ENCODE measurements at places on chromosomes 5 and 9. TPM values are rescaled to one million over a fixed set of nuclear protein-coding genes. Genes with fewer than 3 reads are reported as not detected.

FCN1 gene
- not detected for total RNA-seq

CFAP157 gene
- total RNA-seq: not detected

HMMR gene
- total RNA-seq: 31.4 TPM

PROB1 gene
- total RNA-seq: 3.4 TPM

AIF1L gene
- not detected for total RNA-seq

LECT2 gene
- not detected for total RNA-seq

PCDHGA8 gene
- 0.20 TPM for total RNA-seq

ABITRAM gene
- total RNA-seq: 8.5 TPM

TNC gene
- not detected for total RNA-seq

SOHLH1 gene
- not detected for total RNA-seq

ZDHHC11B gene
- total RNA-seq: not detected

DDX31 gene
- total RNA-seq: 31.0 TPM

TAF11L5 gene
- total RNA-seq: not detected

PROP1 gene
- total RNA-seq: not detected

ADAMTSL1 gene
- total RNA-seq: not detected

RGS14 gene
- total RNA-seq: 45.4 TPM

CCIN gene
- not detected for total RNA-seq

NR5A1 gene
- not detected for total RNA-seq

PRLR gene
- not detected for total RNA-seq

ANKDD1B gene
- total RNA-seq: not detected

TAF11L10 gene
- not detected for total RNA-seq

GRCh38 chr5:94778299-94778698 is 159.8 kb downstream of the SLF1 start:
- DNase-seq: no peak

DNA sequence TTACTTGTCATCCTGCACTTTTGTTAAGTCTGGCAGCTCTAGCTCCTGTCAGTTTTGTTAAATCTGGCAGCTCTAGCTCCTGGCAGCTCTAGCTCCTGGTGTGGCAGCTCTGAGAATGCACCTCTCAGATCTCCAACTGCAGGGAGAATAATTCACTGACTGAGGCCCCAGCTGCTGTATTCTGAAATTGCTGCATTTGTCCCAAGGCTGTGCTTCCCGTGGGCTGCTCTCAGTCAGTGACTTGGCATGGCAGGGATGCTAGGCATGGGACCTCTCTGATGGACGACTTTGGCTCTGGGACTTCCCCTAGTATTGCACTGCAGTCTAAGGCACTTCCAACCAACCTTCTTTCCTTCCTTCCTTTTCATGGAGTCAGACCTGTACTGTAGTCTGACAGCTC is 475.7 kb downstream of the CCDC171 start:
- no peak for DNase-seq

DNA sequence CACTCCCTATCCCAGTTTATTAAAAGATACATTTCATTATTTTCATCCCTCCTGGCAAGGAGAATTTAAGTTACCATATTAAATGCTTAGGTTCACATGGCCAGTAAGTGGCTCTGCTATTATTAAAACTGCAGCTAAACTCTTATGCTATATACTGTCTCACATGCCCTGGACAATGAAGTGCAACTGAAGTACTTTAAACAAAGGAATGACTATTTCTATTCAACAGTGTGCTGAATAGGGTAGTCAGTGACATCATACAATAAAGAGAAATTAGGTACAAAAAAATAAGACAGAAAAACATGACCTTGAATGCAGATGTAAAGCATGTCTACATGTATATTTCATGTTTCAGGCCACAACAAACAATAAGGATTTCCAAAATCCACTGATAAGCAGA is 282.6 kb upstream of the SMC2 start:
- DNase-seq: no peak

GRCh38 chr5:39513236-39513635 is 88.5 kb upstream of the DAB2 start:
- DNase-seq: no peak

GRCh38 chr5:15233566-15233965 is 266.4 kb upstream of the FBXL7 start:
- DNase-seq: no peak

- no peak for DNase-seq
These were observed 305.7 kb upstream of the KCNN2 start for GRCh38 chr5:114056185-114056538.

GRCh38 chr9:109894921-109895758 is 115.1 kb downstream of the PALM2AKAP2 start:
- DNase-seq: no peak

GRCh38 chr5:132486318-132487094 is 4.1 kb downstream of the IRF1 start:
- DNase-seq: no peak

GRCh38 chr9:68817079-68817875 is 112.2 kb downstream of the PIP5K1B start:
- no peak for DNase-seq

DNA sequence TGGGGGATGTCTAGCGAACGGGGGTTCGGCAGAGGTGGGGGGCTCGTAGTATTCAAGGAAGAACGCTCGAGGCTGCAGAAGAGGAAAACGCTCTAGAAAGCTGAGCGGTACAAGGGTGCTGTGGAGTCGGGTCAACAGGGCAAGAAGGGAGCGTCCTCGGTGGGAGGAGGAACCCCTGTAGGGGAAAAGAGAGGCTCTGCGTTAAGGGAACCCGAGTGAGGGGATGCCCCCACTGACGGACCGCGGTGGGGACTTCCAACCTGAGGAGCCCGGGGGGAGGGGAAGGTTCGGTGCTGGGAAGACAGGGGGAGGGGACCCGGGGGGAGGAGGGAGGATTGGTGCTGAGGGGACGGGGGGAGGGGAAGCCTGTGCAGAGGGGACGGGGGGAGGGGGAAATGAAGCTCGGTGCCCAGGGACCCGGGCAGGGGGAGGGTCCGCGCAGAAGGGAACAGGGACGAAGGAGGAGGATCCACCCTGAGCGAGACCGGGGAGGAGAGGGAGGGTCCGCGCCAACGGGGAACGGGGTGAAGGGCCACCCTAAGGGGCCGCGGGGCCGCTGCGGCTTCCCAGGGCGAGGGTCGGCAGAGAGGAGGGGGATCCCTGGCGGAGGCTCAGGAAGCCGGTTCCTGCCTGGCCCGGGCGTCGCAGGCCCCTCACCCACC is 621 bp downstream of the NR6A1 start:
- no peak for DNase-seq

GRCh38 chr9:34372467-34373011 is 4.2 kb downstream of the MYORG start:
- DNase-seq: no peak

DNA sequence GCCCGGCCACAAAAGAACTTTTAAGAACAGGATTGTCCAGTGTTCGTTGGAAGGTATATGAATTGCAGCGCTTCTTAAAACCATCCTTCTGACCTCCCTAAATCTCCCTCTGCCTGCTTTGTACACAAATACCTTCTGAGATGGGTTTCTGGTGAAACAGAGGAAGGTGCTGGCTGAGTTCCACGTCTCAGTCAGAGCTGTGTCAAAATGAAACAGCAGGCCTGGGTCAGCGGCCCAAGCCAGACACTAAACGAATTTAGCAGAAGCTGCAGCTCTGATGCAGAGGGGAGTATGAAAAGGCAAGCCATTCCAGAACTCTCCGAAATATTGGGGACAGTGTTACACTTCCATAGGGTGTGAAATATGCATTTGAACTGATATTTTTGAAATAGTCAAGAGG is 37.8 kb upstream of the CRB2 start:
- no peak for DNase-seq

GRCh38 chr5:156598964-156599363 is 251.1 kb upstream of the PPP1R2B start:
- DNase-seq: no peak

GRCh38 chr5:60673334-60673733 is 26.6 kb downstream of the DEPDC1B start:
- no peak for DNase-seq

GRCh38 chr5:127919006-127919796 is 164.4 kb upstream of the SLC12A2 start:
- DNase-seq: no peak

DNA sequence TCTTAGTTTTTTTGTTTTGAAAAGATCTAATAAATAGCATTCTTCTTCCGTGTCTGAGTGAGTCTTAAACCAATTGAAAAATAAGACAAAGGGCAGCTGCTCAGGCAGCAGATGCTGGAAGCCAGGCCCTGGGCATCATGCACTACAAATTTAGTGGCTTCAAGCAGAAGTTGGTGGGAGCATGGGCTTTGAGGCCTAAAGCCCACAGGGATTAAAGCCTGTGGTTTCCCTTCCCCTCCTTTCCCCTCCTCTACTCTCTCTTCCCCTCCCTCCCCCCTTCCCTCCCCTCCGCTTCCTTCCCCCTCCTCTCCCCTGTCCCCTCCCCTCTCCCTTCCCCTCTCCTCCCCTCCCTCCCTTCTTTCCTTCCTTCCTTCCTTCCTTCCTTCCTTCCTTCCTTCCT is 20.1 kb upstream of the KIF4B start:
- no peak for DNase-seq

- no peak for DNase-seq
These were observed 1.5 kb downstream of the SV2C start for GRCh38 chr5:76084496-76085242.

DNA sequence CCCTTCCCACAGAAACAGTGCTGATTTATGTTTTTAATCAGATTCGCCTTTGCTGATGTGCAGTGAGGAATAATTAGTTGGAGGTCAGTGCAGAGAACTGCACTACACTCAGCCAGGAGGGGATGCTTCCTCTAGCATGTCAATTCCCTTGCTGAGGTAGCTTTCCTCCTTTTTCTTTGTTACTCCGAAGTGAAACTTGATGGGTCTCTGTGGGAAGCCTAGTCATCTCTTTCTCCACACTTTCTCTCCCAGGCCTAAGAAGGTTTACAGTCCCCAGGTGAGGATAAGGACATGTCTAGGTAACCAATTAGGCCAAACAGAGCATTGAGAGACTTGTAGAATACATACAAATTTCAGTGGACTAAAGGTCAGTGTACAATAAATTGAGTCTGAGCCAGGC is 461.8 kb downstream of the KIF4B start:
- DNase-seq: no peak

GRCh38 chr9:137171149-137171900 is 531 bp downstream of the TMEM210 start:
- DNase-seq: no peak

- no peak for DNase-seq
These were observed 94.4 kb upstream of the MAP1B start for GRCh38 chr5:72012906-72013305.

GRCh38 chr5:102638912-102639652 is 116.0 kb upstream of the PAM start:
- no peak for DNase-seq

GRCh38 chr9:135156525-135157510 is 69.3 kb downstream of the OLFM1 start:
- no peak for DNase-seq

DNA sequence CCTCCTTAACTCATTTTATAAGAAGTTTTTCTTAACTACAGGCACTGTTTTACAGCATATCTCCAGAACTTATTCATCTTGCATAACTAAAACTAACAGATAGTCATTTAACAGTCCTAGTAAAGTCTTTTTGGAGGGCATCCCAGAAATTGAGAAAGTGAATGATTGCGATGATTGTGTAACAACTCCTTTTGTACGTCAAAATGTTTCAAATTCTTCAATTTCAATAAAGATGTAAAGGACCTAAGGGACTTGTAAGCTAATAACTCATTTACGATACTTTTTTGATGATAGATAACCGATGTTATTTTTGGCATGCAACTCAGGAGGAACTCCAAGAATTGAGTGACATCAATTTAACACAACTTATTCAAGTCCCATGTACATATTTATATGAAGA is 42.7 kb downstream of the SVEP1 start:
- no peak for DNase-seq

DNA sequence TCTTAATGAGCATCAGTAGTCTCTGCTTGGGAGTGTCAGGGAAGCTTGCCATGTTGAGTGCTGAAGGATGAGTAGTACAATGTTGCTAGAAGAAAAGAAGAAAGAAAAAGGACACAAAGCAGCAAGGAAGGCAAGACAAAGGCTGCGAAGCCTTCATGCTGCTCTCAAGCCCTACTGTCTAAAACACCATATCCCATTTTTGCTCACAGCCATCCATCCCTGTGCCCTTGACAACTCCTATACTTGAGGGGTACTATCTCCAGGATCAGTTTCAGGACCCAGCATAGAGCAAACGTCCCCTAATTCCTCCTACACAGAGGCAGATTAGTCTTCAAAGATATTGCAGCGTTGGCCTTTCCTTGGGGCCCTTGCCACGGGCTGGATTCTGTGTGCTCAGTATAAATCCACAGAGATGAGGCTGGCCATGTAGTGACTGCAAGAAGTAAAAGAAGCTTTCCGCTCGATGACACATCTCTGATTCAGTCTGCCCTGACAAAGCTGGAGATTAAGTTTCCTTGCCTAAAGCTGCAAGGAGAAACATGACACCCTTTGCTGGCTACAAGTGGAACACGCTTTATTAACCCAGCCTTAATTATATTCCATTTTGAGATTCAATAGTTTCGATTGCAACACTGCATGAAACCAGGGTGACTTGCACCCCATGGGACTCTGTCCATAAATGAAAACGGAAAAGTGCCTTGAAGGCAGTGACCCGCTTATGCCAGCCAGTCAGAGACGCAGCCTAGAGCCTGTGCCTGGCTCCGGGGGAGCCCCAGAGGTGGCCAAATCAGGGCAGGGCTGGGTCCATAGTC is 304.6 kb downstream of the ACTL7B start:
- DNase-seq: no peak

- DNase-seq: no peak
These were observed 237.6 kb downstream of the TLE4 start for GRCh38 chr9:79809316-79809876.

GRCh38 chr9:95506428-95506677 is 10.4 kb downstream of the PTCH1 start:
- DNase-seq: peak; percentile 68

GRCh38 chr9:121645003-121645402 is 6.4 kb upstream of the DAB2IP start:
- DNase-seq: no peak

GRCh38 chr9:26562338-26562737 is 330.3 kb downstream of the CAAP1 start:
- DNase-seq: no peak

- peak; percentile 92 for DNase-seq
These were observed 76.8 kb downstream of the STK10 start for GRCh38 chr5:172110921-172111851.

- peak; percentile 78 for DNase-seq
These were observed 115.3 kb downstream of the TLE4 start for GRCh38 chr9:79687131-79687447.

DNA sequence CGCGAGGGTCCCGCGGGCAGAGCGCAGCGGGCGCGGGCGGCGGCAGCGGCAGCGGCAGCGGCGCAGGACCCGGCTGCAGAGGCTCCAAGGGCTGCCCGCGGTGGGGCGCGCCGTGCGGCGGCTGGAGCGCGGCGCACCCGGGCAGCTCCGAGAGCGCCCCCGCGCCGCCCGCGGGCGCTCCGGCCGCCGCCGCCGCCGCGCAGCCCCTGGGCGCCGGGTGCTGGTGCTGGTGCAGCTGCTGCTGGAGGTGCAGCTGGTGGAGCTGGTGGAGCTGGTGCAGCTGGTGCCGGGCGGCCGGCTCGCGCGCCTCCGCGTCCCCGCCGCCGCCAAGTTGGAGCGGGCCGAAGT is 644 bp downstream of the IER5L start:
- no peak for DNase-seq

Data from natural killer cell treated with Interleukin-12 subunit alpha and Interleukin-12 subunit beta and Interleukin-15 and Interleukin-18, amount 100 ng/mL, for 72 hours (primary cell).